Activated B cell treated with CpG ODN at 0.5 μM for 24 hours (primary cell): ENCODE measurements at places on chromosomes 13 and 19.

DNA sequence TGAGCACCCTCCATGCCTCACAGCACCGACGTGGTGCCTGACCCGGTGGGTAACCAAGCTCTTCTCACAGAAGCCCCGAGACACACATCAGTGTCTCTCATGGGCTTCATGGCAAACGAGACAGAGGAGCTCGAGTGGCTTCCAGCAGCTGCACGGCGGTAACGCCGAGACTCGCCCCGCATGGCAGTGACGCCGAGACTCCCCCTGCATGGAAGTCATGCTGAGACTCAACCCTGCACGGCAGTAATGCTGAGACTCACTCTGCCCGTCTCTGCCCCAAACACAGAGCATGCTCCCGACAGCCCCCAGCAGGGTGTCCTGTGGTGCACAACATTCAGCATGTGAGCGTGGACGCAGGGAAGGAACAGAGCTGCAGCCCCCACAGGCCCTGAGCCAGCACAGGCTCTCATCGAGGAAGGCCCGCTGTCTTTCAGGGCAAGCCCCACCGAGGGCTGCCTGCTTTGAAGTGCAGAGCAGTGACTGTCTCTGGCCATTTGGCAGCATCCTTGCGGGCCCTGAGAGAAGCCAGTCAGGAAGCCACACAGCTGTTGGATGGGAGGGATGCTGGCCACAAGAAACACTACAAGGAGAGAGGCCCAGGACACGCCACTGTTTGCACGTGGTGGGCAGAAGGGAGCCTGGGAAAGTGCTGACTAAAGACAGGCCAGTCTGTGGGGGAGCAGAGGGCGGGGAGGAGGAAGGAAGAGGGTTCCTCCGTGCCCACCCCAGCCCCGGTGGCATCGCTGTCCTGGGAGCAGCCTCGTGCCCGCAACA lies 9.5 kb downstream of the GAS6 start:
- DNase-seq = no peak

DNA sequence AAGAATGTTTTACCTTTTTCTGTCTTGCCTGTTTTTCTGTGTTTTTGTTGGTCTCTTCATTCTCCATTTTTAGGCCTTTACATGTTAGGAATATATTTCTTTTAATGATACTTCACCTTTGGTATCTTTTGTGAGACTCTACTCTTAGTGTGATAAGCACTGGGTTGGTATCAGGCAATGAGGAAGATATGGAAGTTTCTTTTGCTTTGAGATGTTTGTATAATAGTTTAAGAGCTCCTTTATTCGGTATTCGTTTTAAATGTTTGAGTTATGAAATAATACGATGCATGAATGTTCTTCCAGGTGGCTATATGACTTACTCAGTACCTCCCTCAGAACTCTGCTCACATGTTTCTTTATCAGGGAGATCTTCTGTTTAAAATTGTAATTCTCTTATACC lies 144.8 kb downstream of the PDS5B start:
- no peak for DNase-seq

DNA sequence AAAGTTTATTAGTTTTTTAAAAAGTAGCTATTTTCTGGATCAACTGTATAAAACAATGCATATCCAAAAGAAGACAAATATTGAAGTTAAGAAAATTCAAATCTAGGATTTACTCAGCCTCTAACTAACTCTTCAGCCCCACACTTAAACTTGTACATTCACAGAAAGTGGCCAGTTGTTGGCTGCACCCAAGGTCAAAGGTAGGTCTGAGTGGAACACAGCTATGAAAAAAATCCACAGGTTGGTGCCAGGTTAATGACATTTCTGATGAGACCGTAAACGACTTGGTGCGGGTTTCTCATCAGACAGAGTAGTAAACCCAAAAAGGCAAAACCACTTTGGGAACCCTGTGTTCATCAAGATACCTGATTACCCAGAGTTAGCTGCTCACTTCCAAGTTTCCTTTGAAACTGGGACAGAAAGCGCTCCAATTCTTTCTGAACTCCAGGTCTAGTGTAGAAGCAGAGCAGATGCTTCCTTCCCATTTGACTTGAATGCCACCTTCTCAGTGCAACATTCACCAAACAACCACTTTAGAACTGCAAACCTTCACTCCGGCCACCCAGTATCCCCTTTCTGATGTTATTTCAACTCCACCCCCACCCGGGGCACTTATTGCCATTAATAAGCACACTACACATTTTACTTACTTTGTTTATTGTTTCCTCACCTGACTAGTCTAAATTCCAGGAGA lies 208.3 kb upstream of the STARD13 start:
- DNase-seq = no peak

DNA sequence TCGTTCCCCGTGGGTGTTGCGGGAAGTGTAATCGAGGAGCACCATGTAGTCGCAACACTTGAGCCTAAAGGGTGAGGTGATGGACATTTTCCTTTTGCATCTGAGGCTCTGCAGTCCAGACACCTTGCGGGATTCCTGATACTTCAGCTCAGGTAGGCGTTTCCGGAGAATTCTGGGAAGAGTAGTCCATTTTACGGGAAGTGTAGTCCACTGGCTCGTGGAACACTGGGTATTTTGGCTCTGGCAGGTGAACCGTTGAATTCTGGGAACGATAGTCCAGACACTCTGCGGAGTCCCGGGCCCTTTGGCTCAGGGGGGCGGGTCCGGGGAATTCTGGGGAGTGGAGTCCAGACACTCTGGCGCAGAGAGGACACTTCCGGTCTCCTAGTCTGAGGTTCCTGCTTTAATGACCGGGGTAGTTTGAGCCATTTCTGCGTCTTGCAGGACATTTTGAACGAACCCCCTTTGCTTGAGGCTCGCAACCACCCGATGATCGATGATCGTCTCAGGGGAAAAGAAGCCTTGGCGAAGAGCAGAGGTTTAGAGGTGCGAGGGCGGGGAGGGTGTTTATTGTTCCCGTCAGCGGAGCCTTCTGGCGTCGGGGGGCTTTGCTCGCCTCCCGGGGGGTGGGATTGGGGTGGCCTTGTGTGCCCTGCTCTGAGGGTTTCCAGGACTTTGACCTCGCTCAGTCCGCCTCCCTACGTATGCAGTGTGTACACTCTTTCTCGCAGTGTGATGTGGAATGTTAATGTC lies at the start of gene ZNF223:
TSS of gene ZNF223 (plus strand) at position 387 of the 753 bp plus-strand sequence. CDS start 3,141 bp downstream, outside the sequence.
- peak; percentile 37 for DNase-seq

- no peak for DNase-seq
These were observed 37.3 kb downstream of the PEPD start for GRCh38 chr19:33484226-33484774.
